ENCODE measurements at places on chromosomes 4 and X.

DNA sequence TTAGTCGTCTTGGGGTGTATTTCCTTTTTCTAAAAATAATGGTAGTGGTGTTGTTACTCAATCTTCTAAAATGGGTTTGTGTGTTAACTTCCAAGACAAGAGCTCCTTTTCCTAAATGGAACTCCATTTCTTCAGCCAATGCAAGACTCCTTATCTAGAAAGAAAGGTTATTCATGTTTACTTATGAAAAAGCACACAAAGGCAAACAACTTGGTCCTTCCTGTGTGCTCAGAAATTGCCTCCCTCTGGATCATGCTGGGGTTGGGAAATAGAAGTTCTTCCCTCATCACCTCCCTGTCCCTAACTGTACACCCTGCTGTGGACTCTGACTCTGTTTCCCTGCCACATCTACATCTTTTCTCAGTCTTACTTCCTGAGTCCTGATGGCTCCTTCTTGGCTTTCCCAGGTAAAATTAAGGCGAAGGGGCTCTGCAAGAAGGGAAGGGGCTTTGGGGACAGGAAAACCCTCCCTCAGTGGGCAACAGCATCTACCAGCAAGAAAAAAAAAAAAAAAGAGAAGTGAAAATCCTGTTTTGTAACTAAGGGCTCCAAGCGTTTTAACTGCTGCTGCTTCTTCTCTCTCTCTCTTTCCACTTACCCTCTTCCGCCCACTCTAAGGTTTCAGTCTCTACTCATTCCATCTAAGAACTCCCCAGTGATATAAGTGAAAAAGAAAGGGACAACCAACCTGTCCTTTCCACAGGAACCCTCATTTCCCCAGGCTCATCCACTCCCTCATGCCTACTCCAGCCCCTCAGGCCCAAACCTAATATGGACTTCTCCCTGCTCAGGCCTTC, 19.8 kb upstream of the TASL start:
- peak; percentile 29 for DNase-seq

- DNase-seq, result no peak
Measured at GRCh38 chr4:26076896-26077295, 162.9 kb downstream of the SMIM20 start.

- DNase-seq, result no peak
Measured at GRCh38 chr4:56648021-56648823, 32.9 kb downstream of the HOPX start.

GRCh38 chr4:99144070-99144469, at the start of gene ADH4:
Gene ADH4, minus strand, starts transcription at chr4:99144297. Its CDS starts 75 bp downstream, at chr4:99144222.
- no peak for DNase-seq

GRCh38 chr4:6367371-6367851, 97.8 kb downstream of the WFS1 start:
- DNase-seq, result no peak

All from pons (tissue), 1 donor.